ENCODE measurements at places on chromosomes 11 and 22.
A peak's percentile ranks its signal among the peaks of the same experiment; 100 is the strongest.

DNA sequence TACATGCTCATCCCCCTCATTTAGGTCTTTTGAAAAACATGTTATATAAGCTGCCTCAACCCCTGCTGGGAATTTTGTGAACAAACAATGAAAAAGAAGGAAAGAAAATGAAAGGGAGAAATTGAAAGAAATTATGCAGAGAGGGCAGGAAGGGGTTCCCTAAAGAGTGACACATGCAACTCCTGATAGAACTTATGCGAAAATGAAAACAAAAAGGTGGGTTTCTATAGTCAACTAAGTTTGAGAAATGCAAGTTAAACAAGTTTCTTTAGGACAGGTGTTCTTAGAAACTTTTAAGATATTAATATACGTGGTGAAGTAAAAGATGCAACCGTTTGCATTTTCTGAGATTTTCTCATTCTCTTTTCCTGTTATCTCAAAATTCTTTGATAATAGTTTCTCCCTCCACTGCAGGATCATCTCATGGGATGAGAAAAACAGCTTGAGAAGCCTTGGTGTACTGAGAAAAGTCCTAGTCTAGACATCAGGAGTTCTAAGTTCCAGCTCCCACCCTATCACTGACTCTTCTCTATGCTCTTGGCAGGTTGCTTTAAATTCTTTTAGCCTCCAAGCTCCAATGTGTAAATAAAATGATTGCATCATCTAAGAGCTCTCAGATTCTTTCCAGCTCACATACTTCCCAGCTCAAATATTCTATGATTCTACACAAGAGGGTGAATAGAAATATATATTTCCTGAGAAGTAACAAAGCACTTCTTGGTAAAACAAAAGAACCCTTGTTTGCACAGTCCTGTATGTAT is 109.2 kb downstream of the FAM76B start:
- peak; percentile 84 for DNase-seq

GRCh38 chr11:71951741-71952310 is 23.0 kb downstream of the RNF121 start:
- no peak for DNase-seq

- no peak for DNase-seq
Measured at GRCh38 chr11:103530257-103530656, 421.0 kb downstream of the DYNC2H1 start.

DNA sequence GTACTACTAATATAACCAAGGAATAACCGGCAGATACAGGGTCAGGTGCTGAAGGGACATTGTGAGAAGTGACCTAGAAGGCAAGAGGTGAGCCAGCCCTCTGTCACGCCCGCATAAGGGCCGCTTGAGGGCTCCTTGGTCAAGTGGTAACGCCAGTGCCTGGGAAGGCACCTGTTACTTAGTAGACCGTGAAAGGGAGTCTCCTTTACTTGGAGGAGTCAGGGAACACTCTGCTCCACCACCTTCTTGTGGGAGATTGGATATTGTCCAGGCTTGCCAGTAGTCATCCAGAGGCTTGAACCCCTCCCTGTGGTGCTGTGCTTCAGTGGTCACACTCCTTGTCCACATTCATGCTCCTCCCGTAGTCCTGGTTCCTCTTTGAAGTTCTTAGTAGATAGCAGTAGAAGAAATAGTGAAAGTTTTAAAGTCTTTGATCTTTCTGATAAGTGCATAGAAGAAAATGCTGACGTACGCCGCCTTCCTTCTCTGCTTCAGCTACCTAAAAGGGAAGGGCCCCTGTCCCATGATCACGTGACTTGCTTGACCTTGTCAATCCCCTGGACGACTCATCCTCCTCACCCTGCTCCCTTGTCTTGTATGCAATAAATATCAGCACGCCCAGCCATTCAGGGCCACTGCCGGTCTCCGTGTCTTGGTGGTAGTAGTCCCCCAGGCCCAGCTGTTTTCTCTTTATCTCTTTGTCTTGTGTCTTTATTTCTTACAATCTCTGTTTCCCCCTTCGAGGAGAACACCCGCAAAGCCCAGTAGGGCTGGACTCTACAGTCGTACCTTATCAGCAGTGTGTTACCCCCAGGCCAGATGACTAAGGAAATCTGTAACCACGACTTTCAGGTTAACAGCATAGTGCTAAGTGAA is 6.1 kb downstream of the NUP50 start:
- DNase-seq, result no peak

DNA sequence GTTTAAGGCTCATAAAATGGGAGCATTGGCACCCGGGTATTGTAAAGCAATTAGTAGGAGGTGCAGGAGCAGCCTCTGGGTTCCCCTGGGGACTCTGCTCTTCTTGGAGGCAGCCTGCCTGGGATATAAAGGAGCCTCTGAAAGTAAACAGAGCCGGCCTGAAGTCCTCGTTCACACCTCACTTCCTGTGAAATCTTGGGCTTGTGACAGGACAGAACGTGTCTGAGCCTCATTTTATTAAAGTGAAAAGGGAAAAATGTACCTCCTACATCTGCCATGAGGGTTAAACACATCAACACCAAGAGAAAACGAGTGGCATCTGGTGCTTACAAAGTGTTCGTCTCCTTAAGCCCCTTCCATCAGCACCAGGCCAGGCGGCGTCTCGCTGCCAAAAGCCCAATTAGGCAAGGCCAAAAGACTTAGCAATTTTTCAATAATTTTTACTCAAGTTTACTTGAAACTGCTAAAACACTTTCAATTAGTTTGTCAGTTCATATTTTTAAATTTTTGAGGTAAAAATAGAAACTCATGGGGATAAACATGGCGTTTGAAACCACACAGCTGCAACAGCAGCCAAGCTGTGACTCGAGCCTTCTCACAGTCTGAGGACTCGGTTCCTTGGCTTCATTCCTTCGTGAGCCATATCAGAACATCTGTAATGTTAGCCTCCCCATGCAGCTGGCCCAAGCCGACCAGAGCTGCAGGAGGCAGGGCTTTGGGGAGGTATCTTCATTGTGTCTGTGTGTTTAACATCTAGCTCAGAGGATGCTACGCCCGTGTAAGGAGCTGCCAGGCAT is 33.6 kb downstream of the MAP6 start:
- no peak for DNase-seq

- DNase-seq, result no peak
Measured at GRCh38 chr22:25911243-25911972, 169.4 kb downstream of the MYO18B start.
